ENCODE measurements at places on chromosomes 1 and 21.

- DNase-seq = no peak
Observed at GRCh38 chr1:110084227-110085078, 14.0 kb upstream of the ALX3 start.

- DNase-seq = no peak
Observed at GRCh38 chr1:8257621-8258020, 60.3 kb upstream of the SLC45A1 start.

- DNase-seq = no peak
Observed at GRCh38 chr1:27563591-27564471, 40.1 kb downstream of the AHDC1 start.

DNA sequence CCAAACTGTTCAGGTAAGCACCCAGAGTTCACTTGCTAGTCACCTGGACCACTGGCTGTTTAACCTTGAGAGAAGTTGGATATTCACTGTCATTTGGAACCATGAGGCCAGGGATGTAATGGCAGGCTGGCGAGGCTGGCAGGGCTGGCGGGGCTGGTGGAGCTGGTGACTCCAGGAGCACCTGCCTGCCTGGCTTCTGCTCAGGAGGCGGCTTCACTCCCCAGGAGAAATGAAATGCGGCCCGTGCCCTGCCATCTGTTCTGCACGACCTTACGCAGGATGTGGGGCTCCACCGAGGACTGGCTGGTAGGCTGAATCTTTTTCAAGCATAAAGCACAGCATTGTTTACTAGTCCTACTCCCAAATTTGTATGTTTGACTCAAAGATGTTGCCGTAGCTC lies 22.7 kb upstream of the MX1 start:
- DNase-seq = no peak

- no peak for DNase-seq
Observed at GRCh38 chr1:150072959-150073358, 5.4 kb downstream of the VPS45 start.

DNA sequence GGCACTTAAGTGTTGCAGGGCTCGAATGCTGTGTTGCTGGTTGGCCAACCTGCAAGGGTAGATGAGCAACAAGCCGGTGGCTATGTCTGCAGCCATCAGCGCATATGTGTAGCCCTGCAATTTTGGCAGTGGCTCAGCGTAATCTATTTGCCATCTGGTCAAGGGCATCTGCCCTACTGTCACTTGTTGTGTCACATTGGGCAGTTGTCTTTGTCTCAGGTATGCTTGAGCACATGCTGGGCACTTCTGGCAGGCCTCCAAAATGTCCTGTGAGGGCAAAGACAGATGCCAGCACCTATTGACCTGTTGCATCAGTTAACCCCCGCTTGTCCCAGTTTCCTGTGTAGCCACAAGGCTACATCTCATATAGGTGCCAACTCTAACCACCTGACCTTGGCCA lies 111.8 kb downstream of the GDAP2 start:
- DNase-seq = no peak

GRCh38 chr1:55589671-55590297 lies 374.6 kb upstream of the USP24 start:
- DNase-seq = no peak

GRCh38 chr1:165463978-165464377 lies 19.1 kb upstream of the RXRG start:
- DNase-seq = no peak

DNA sequence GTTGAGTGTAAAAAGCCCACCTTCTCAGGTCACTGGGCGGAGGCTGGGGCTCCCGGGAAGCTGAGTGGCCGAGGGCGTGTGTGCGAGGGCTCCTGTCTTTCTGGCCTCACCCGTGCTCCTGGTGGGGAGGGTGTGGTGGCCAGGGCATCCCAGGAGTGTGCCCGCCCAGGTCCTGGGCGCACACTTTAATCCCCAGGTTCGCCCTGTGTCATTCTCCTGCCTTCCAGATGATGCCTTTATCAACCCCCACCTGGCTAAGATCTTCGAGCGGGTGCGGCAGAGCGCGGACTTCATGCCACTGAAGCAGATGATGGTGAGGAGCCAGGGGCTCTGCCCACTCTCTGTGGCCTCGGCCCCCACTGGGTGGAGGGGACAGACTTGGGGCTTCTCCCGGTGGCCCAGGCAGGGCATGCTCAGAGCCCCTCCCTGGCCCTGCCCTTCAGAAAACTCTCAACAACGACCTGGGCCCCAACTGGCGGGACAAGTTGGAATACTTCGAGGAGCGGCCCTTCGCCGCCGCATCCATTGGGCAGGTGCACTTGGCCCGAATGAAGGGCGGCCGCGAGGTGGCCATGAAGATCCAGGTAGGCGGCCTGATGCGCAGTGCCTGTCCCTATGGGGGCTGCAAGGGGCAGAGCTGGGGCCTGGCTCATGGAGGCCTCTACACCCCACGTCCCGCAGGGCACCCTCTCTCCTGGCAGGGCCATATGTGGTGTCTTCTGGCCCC lies 42.5 kb downstream of the COQ8A start:
- DNase-seq = no peak

DNA sequence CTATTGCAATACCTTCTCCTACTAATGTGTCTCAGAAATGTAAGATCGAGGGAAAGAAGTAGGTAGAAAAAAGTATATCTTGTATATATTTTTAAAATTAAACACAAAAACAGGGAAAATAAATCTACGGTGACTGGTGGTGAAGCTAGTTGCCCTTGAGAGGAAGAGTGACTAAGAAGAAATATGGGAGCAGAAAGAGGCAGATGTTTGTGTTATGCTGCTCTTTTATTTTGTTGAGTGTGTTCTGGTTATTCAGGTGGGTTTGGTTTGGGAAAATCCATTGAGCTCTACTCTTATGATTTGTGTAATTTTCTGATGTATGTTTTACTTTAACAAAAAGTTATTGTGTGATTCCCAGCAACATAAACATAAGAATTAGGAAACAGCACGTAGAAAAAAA lies 444.9 kb upstream of the B3GALT2 start:
- DNase-seq = no peak

DNA sequence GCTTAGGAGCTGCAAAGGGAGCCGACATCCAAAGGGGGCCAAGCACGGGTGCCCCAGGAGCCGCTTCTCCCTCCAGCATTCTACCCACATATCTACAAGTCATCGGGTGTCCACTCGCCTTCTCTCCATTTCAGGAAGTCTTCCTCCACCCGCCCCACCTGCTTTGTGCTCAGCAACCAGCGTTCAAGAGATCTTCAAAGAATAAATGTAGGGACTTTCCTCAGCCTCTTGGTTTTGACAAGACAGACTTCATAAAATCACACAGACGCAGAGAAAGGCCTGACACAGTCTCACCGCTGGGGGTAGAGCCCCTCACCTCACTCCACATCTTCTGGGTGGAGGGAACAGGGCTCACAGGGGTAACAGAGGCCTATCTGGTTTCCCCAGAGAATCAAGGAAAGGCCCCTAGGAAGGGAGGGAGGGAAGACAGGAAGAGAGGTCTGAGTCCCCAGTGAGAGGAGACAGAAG lies 49.5 kb downstream of the SSBP3 start:
- no peak for DNase-seq

- no peak for DNase-seq
Observed at GRCh38 chr1:109959974-109960744, 24.4 kb upstream of the AHCYL1 start.

- no peak for DNase-seq
Observed at GRCh38 chr1:198640174-198640573, 1.3 kb downstream of the PTPRC start.

DNA sequence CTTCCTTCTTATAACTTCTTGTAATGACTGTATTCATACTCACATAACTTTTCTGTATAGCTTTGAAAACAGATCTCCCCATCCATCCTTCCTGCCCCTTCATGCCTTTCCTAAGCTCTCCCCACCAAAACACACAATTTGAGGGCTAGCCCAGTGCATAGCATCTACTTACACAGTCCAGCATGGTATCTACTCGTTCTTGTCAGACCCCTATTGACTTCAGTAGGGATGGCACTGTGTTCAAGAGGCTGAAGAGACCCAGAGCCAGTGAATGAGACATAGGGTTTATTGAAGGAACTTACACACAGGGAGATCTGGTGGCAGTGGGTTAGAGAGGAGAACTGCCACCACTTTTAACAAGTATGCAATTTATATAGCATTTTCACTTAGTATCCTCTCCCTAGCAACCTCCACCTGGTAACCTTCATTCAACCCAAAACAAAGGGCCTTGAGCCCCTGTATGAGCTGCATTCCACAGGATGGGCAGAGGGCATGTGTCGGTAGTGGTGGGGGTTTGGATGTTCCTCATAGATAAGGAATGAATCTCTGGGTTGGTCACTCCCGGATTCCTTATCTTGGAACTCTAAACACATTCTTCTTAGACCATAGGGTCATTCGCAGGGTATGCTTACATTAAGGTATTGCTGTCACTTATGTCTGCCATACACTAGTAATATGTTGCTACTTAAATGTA lies 64.9 kb upstream of the GNG12 start:
- no peak for DNase-seq

DNA sequence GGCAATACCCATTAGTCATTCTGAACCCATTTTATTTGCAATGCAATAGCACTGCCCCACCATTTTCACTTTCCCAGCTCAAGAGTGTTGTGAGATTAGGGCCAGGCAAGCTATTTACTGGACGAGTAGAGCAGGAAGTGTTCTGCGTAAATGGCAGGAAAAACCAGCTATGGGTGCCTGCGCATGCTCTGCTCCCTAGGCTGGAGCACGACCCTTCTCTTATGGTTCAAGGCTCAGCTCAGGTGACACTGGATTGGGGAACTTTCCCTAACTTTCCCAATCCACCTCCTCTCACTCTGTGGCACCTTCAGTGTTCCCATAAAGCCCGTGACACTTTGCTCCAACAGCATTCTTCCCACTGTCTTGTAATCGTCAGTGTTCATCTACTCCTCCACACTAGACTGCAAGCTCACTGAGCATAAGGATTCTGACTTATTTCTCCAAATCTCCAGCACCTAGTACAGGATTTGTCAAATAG lies 3.6 kb upstream of the MAN1A2 start:
- no peak for DNase-seq

- no peak for DNase-seq
Observed at GRCh38 chr1:208083016-208083714, 161.0 kb downstream of the PLXNA2 start.

DNA sequence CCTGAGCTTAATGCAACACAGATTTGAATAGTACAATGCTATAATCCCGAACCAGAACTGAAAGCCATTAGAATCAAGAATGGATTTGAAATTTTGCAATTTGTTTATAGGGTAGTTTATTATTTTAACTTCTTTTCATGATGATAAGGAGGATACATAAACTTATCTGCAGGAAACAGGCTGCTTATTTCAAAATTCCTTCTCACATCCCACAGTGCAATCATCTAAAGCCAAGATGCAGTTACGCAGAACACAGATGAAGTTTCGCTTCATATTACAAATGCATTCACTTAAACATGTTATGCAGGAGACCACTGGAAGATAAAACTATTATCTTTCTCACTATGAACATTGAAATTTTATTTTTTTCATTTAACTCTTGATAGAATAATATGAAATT lies 1019.6 kb downstream of the PLA2G4A start:
- no peak for DNase-seq

DNA sequence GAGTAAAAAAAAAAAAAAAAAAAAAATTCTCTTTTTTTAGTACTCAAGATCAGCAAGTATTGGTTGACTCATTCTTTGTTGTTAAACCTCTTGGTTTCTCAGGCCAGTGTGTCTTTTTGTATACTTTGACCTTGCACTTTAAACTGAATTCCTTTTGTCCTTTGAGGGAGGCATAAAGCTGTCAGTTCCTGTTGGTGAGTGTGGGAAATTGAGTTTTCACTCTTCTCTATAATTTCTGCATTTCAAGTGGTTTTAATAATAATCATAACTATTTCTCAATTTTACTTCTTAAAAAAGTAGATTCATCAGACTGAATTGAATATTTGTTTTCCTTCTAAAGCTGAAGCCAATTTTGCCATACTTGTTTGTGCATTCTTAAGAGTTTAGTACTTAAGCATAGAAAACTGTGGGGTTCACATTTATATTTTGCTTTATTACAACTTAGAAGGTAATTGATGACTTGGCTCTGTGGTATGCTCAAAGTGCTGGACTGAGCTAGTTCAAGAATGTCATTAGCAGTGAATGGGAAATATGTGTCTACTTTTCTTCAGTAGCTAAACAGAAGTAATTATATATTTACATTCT lies 43.4 kb downstream of the ITSN1 start:
- no peak for DNase-seq

DNA sequence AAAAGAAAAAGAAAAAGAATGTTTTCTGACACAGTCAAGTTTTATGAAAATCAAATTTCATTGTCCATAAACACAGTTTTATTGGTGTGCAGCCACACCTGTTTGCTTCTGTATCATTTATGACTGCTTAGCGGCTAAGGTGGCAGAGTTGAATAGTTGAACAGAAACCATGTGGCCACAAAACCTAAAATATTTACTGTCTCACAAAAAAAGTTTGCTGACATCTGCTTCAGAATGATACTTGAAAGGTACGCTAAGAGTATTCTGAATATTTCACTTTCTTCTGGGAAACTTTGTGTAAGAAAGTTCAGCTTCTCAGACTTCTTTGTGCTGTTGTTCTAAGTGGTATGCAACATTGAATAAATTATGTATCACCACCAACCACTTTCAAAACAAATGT lies 6.2 kb downstream of the KCNK1 start:
- DNase-seq = no peak

DNA sequence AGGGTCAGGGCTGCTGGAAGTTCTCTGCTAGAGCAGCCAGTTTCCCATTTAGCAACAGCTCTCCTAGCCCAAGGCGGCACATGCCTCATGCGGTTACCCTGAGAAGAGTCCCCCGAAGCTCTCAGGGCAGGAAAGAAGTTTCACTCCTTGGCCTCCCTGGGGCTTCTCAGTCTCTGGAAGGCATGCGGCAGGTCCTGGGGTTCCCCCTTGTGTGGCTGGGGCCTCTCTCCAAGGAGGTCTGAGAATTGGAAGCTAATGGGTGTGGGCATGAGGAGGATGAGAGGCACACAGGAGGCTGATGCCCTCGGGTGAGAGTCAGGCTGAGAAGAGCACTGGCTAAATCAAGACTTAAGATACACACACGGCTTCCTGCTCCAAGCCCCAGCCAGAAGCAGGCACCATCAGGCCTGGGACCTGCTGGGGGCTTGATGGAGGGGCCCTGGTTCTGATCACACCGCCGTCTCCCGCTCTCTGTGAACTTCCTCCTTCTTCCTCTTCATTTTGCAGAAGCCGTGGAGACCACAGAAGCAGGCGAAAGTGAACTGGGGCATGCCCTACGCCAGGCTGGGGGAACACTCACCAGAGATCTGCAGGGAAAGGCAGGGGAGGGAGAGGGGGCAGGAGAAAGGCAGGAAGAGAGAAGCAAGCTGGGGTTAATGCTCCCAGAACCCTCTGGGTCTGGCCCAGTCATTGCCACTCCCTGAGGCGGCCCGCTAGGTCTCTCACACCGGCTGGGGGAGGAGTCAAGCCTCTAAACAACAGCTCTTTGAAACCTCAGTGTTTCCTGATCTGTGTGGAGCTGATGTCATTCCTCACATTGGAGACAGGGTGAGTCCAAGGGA lies 15.1 kb downstream of the BLACAT1 start:
- no peak for DNase-seq

GRCh38 chr1:179881642-179882252 lies 338 bp upstream of the TOR1AIP1 start:
- DNase-seq = peak; percentile 54

DNA sequence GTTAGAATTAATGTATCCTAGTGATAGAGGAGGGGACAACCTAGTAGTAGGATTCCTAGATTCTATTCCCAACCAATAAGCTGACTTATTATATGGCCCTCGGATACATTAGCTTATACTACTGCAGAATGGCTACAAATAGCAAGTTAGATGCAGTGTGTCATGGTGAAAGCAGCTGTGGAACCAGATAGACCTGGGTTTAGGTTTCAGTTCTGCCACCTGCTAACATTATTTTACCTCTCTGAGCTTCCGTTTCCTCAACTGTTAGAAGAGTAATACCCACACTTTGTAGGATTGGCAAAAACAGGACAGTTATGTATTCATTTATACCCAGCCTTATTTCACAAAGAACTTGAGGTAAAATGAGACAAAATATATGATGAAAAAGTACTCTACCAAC lies 21.6 kb upstream of the MAGOH start:
- no peak for DNase-seq
